ENCODE measurements at places on chromosomes 2 and 18.

- peak; percentile 21 for DNase-seq
Observed at GRCh38 chr2:56184500-56185011, 766 bp downstream of the CCDC85A start.

DNA sequence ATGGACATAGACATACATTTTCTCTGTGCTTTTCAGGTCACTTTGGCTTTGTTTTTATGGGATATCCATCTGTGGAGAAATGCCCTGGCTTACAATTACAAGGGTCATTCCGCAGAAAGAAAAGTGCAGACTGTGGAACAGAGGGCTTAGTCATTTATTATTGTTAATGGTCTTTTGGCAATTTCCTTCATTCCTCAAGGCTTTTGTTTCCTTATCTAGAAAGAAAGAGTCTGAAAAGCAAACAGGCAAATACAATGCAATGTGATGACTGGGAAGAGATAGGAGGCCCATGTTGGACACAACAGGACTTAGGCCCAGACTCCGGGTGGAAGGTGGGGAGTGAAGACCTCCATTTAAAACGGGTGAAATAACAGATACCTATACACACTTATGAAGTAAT, 129.5 kb upstream of the CAVIN2 start:
- DNase-seq: no peak

DNA sequence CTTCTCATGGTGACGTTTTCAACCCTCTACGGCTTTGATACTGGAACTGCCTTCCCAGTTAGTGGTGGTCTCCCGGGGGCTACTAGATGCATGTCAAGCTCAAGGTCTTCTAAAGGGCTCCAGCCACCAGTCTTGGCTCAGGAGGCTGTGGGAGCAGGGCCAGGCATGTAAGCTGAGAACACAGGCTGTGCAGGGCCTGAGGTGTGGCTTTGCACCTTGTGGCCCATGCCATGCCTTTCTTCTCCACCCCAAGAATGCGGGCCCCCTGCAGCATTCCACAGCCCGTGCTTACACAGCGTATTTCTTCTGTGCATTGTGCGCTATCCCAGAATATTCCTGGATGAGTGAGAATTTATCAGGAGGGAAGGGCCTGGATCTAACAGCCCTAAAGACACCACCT, 144.9 kb downstream of the SEPTIN10 start:
- no peak for DNase-seq

- DNase-seq: no peak
Observed at GRCh38 chr2:177445200-177445599, 52.6 kb downstream of the AGPS start.

GRCh38 chr2:20223407-20224163, 1.3 kb downstream of the SDC1 start:
- peak; percentile 47 for DNase-seq

DNA sequence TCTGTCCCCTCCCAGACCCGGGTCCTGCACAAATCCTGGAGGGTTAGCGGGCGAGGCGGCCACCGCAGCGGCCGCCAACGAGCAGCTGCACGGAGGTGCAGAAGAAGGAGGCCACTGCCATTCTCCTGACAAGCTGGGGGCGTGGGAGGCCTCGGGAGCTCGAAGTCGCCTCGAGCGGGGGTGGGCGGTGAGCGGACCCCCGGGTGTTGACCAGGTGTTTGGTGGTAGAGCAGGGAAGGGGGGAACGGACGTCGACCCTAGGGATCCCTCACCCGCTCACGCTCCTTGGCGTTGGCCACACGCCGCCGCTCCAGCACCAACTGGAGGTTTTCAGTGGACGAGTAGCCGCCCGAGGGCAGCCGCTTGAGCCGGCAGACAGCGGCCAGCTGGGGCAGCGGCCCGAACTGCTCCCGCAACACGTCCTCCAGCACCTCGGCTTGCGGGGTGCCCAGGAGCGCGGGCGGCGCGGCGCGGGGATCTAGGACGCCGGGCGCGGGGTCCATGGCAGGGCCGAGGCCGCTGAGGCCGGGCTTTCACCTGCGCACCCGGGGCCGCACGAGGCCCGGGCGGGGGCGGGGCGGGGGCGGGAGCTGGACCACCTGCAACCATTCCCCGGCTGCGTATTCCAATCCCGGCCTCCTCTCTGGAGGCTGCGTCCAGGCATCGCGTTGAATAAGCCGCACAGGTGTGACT, at the start of gene FIGLA:
FIGLA (minus strand) TSS at position 508 of the 693 bp plus-strand sequence; CDS start at position 503, 5 bp downstream.
- DNase-seq: peak; percentile 11

DNA sequence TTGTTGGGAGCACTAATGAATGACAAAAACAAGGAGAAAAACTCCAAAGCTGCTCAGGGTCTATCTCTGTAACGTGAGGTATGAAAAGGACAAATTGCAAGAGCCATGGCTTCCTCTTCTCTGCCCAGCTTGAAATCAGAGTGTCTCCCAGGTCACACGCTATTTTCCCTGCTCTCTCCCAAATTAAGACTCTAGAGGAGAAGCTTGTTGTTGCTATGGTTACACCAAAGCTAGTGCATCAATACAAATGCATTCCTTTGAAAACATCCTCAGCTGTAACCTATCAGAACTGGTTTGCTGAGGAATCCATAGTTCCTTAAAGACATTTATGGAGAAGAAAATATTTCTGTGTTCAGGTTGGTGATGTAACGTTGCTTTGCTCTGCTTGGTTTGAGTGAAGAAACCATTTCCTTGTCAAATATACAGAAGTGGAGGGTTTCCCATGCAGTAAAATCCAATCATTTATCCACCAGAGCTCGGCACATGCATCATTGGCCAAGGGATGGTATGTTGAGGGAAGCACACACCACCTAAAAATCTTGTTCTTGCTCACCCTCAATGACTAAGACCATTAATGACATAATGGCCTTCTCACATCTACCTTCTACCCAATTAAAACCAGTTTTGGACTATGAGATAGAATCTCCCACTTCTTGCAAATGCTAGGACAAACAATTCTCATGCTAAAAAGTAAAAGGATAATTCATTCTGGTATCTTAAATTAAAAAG, 2135.6 kb upstream of the CELF4 start:
- DNase-seq: no peak

GRCh38 chr2:204143216-204144014, 206.9 kb downstream of the ICOS start:
- DNase-seq: no peak
